AG04449 (cell line): ENCODE measurements at places on chromosomes 2 and 18.

DNA sequence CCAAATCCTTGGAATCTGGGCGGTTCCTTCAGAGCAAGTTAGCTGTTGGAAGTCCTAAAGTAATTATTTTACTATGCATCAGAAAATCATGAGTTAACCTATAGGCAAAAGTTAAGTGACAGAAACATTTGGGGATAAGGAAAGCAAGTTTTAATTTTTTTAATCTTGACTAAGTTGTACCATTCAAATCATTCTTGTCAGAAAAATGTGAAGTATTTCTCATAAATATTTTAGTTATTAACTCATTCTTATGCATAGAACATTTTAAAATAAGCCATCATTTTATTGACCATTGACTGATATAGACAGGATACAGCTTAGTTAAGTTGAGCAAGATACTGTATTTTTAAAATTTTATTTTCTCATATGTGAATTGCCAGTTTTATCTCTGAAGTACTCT is 98.2 kb upstream of the FOSL2 start:
- DNase-seq: no peak

DNA sequence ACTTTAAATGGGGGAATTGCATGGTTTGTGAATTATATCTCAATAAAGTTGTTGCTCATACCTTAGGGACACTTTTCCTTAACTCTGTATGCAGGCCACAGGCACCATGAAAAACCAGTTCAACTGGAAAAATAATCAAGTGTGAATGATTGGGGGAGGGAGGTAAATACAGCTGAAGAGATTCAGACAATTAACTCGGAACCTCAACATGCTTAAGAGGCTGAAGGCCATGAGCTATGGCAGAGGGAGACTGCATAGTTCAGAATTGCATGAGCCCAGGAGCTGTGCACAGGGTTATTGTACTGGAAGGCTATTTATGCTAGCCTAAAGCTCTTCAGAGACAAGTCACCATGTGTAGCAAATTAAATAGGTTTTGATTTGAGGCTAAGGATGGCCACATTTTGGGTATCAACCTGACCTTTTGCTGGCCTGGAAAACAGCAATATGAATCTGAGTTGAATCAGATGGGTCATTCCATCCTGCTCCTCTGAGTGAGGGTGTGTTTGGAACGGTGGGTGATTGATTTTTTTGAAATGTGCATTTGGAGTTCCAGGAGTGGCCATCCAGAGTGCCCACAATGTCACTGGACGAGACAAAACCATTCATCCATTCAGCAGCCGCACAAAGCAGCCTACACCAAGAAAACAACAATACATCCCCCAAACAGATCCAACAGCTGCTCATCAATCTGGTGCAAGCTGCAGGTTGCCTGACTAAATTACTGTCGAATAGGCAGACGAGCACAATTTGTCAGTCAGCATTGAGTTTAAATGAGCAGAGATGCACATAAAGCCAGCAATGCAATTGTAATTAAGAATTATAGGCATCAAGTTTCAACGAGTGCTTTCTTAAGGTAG is 42.5 kb downstream of the HRH4 start:
- DNase-seq: no peak

DNA sequence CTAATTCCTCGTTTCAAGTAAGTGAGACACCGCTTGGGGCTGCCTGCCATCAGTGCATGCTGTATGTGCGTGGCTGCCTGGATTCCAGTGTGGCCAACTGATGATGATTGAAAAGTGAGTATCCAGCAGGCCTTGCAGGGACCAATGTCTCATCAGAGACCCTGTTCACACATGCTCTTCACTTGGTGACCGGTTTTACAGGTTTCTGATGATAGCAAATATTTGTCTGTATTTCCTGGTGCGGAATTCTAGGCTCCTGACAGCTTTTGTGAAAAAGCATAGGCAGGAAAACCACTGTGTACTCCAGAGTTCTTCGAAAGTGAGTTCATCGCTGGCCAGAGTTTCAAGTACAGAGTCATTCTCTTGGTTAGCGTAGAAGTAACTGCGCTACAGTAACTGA is 13.8 kb upstream of the YWHAQ start:
- DNase-seq: no peak

DNA sequence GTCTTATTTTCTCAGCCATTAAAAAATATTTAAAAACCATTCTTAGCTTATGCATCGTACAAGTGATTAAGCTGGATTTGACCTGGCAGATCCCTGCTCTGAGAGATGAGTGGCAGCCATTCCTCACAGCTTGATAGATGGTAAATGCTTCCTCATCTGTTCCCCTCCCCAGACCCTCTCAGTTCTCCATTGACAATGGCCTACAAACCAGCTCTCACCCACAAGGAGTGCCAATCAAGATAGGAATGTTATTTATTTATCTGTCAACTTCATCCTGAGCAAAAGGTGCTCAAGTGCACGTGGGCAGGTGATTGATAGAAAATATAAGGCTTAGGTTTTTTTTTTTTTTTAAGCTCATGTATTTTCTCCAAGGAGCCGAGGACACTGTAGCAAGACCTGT is 98.7 kb upstream of the FAM136A start:
- no peak for DNase-seq

DNA sequence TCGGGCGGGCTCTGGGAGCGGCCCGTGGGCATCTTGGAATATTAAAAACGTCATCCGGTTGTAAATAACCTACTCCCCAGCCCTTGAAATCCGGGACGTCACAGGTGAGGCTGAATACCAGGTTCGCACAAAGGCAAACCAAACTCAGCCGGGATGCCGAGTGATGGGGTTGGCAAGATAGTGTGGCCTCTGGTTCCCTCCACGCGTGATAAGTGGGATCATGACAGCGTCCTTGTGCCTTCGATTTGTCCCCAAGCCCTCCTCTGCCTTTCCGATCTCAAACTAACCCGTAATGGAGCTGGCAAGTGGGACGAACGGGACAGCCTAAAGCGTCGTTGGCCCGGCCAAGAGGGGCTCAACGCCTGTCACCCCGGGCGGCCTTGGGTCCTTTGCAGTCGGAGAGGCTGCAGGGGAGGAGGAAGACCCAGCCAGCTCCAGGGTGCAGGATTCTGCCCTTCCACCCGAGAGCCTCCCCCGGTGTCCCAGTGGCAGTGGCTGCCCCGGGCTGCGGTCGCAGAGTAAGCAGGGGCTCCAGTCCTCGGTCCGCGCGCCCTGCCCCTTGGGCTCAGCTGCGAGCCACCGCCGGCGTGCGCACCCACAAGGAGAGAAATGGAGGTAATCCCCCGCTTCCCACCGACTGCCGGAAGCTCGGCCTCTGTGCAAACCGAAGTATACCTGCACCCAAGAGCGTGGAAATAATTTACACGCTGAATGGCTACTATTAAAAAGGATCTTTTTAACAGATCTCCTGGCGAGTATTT is 13.4 kb upstream of the PAX3 start:
- DNase-seq: no peak

GRCh38 chr2:14256890-14257289 is 375.6 kb upstream of the LRATD1 start:
- DNase-seq: no peak

DNA sequence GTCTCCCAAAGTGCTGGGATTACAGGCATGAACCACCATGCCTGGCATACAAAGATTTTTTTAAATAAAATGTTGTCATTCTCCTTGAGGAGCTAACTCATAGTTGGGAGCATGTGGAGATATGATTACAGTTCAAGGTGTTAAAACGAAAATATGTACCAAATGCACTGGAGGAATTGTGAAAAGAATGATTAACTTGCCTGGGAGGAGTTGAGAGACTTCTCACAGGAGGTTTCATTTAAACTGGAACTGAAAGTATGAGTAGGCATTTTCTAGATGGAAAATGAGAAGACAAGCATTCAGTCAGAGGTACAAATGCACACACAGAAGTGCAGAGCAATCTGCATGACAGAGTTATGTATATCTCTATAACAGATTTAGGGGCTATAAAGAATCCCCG is 126.6 kb upstream of the PDE1A start:
- DNase-seq: no peak

- no peak for DNase-seq
Observed at GRCh38 chr2:240648650-240649275, 23.5 kb downstream of the GPR35 start.

DNA sequence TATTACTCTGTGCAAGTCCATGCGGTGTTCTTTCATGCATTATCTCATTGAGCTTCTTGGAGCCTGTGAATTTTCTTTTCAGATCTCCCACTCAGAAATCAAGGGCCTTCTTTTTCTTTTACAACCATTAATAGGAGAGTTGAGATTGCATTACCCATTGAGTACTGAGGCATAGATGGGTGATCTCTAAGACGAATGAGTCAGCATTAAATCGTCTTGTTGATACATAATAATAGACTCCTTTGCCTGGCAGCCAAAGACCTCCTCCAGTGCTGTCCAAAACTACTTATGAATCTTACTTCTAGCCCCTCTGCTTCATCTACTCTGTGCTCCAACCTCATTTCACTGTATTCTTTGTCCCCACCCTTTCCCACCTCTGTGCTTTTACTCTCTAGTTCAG is 180.5 kb downstream of the AGPS start:
- DNase-seq: no peak

DNA sequence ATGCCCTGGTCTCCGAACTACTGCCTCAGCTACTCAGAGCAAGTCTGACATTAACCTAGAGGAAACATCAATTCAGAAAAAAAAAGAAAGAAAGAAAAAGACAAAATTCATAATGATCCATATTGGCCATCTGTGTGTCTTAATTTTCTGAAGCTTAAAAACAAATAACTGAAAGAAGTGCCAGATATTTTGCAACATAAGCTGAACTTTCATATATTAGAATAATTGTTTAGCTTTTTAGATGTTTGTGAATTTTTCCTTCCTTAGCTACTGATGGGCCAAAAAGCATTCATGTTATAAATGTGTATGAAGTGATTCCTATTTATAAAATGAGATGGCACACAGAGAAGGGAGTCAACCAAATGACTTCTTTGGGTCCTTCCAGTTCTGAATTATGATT is 555.0 kb upstream of the CHAC2 start:
- DNase-seq: no peak

- DNase-seq: no peak
Observed at GRCh38 chr2:205708231-205708631, 25.9 kb downstream of the NRP2 start.

DNA sequence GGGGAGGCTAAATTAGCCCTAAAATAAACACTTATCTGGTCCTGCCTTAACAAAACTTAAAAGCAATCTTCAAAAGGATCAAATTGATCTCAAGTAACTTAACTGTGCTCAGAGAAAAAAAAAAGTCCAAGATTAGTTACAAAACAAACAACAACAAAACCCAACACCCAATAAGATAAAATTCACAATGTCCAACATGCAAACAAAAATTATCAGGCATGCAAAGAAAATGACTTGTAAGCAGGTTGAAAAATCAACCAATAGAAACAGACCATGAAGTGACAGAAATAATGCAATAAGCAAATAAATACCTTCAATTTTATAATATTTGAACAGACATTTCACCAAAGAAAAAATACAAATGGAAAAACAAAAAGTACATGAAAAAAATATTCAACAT is 4.0 kb upstream of the REEP1 start:
- no peak for DNase-seq

GRCh38 chr2:37645836-37646235 is 25.6 kb downstream of the CDC42EP3 start:
- DNase-seq: no peak

DNA sequence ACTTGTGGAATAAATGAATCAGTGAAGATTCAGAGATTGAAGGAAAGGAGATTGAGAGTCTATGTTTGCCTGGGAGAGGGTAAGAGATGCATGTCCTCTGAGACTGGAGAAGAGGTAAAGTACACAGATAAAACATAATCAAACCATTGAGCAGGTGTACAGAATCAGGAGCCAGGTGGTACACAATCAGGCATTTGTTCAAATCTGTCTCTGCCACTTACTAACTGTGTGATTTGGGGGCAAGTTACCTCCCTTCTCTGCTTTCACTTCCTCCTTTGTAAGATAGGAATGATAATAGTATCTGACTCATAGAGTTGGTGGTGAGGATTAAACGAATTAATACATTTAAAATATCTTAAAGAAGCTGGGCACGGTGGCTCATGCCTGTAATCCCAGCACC is 94.0 kb downstream of the CDK15 start:
- no peak for DNase-seq

GRCh38 chr2:7825591-7826312 is 856.1 kb upstream of the ID2 start:
- no peak for DNase-seq

- DNase-seq: no peak
Observed at GRCh38 chr2:44793322-44793870, 148.1 kb upstream of the SIX3 start.

- no peak for DNase-seq
Observed at GRCh38 chr2:67954093-67954748, 108.6 kb downstream of the C1D start.

GRCh38 chr18:8962855-8963635 is 139.5 kb upstream of the NDUFV2 start:
- DNase-seq: no peak

DNA sequence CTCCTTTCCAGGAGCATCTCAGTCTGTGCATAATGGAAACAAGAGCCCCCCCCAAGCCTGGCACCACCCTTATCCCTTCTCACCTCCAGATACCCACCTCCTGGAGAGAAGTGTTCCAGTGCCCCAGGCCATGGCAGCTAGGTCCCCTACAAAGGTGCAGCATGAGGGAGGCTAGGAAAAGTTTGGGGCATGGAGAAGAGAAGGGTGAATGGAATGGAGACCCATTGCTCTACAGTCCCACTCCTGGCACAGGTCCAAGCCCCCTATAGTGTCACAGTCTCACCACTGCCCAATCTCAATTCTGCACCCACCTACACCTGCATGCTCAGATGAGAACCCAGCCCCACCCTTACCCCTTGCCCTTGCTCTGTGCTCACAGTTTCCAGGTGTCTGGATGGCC is 897 bp downstream of the SLC23A3 start:
- DNase-seq: no peak

GRCh38 chr2:21782866-21783265 is 659.1 kb downstream of the TDRD15 start:
- DNase-seq: no peak

GRCh38 chr18:74126684-74127655 is 20.7 kb downstream of the FBXO15 start:
- DNase-seq: no peak

- DNase-seq: no peak
Observed at GRCh38 chr2:222797871-222798270, 63.0 kb upstream of the ACSL3 start.

- DNase-seq: no peak
Observed at GRCh38 chr2:102267774-102268173, 43.6 kb upstream of the IL1RL1 start.

DNA sequence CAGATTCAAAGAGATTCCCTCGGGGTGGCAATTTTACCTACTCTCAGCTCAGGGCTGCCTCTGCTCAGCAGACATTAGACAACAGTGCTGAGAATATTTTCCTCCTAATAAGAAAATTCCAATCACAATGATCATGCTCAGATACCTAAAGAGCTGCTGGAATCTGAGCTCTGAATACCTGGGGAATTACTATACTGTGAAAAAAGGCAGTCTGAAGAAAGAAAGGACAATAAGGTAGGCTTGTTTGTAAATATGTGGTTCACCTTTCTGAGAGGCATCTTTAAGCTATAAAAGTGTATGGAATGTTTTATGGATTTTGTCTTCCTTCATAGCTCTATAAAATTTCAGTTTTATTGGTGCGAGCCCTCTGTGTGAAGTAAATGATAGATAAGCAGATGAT is 34.2 kb upstream of the FAM98A start:
- no peak for DNase-seq
